Suppressor macrophage treated with lipopolysaccharide for 4 hours (primary cell): ENCODE measurements at places on chromosomes 7 and 10.

GRCh38 chr10:29056729-29057128 lies 232.1 kb upstream of the LYZL1 start:
- DNase-seq: no peak

GRCh38 chr7:85805249-85805648 lies 618.4 kb upstream of the SEMA3D start:
- no peak for DNase-seq

DNA sequence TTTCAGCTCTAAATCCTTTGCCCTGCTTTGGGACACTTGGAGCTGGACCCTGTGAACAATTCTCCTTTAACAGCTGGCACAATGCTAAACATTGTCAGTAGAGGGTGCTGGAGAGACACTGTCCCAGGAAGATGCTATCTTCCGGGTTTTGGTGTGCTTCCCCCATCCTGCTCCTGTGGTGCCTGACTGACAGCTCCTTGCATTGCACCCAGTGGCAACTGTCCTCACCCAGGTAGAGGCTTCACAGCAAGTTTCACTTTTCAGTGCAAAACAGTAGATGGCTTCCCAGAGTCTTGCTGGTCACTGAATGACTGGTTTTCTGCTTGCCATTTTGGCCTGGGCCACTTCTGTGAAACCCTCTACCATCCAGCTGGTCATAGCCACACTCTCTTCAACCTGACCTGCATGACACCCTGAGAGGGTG lies 77.3 kb downstream of the CDC14C start:
- DNase-seq: peak; percentile 31

DNA sequence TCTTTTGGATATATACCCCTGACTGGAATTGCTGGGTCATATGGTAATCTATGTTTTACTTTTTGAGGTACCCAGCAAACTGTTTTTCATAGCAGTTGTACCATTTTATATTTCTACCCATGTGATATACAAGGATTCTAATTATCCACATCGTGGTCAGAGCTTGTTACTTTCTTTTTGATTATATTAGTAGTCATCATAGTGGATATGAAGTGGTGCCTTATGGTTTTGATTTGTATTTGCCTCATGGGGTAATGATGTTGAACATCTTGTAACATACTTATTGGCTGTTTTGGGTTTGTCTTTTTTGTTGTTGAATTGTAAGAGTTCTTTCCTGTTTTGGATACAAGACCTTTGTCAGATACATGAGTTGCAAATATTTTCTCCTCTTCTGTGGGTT lies 51.7 kb downstream of the MAPK8 start:
- no peak for DNase-seq

DNA sequence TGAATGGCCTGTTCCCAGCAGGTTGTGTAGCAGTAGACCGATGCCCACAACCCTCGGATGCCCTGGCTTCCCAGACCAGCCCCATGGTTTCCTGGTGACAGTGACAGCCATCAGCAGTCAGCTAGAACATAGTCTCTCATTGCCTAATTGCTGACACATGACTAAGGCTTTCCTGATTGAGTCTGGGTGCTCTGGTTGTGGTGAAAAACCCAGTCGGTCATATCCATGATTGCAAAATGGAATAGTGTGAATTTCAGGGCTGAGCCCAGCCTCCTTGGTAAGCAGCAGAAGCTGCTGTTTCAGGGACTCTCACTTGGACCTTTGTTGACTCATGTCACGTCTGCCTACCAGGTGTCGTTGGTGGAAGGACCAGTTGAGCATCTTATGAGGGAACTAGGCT lies 36.6 kb downstream of the POR start:
- DNase-seq: peak; percentile 95

- DNase-seq: no peak
These were observed 16.7 kb upstream of the KLF6 start for GRCh38 chr10:3801558-3802192.

GRCh38 chr10:126214021-126214420 lies 174.3 kb downstream of the ADAM12 start:
- DNase-seq: no peak

DNA sequence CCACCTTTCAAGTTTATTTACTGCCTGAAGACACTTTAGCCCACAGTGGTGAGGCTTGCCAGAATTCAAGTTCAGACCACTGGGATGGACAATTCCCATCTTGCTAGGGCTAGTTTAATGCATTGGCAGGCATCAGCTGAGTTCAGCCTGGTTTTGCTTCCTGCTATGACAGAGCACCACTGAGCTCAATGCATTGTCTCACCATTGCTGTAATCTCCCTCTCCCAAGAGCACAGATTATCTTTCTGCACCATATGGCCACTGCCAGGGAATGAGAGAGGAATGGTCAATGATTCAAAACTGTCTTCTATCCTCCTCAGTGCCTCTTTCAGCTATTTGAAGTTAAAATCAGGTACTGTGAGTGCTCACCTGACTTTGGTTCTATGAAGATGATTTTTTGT lies 160.8 kb downstream of the XPNPEP1 start:
- no peak for DNase-seq

DNA sequence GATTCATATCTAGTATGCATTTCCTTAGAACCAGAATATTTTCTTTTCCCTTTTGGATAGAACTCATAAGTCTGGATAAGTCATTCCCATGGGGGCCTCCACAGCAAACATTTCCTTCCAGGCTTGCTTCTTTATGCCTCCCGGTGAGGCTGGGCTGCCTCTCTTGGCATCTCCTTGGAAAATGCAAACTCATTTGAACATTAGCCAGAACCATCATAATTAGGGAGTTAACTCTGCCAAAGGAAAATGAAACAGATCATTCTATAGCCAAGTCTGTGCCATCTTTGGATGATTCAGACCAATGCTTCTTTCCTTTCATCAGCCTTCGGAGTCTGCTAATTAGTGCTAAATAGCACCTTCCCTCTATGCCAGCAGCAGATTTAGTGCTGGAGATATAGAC lies 81.1 kb downstream of the PLPP4 start:
- DNase-seq: no peak

DNA sequence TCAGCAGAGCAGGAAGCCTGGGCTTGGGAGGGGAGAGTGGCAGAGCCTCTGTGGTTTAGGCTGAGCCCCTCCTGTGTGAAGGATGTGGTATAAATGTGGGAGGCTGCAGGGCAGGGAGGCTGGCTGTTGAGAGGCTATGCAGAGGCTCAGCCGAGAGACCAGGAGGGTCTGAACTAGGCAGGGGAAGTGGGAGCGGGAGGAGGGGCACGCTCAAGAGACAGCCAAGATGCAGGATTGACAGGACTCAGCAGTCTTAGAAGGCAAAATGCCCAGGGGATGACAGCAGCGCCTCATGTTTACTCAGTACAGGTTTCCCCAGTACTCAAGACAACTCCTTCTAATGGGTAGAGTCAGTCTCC lies 24.3 kb downstream of the BTBD16 start:
- DNase-seq: no peak

GRCh38 chr10:100006243-100006886 lies 3.4 kb downstream of the DNMBP start:
- peak; percentile 86 for DNase-seq

DNA sequence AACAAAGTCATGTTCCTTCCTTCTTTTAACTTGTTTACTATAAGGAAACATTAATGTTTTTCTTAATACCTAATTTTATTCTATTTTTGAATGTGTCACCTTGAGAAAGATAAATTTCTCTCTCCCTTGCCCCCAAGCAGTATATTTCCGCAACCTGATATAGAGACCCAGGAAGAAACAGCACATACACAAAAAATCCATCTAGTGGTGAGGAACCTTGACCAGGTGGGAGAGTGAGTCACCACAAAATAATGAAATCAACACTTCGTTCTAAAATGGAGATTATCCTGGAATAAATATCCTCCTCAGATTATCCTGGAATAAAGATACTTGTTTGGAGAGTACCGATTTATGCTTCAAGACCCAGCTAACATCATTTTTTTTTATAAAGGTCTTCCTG lies 232.9 kb upstream of the PTN start:
- no peak for DNase-seq

GRCh38 chr10:63103971-63104409 lies 29.1 kb upstream of the NRBF2 start:
- no peak for DNase-seq

- DNase-seq: no peak
These were observed 66.8 kb upstream of the UCN3 start for GRCh38 chr10:5297996-5298395.

- no peak for DNase-seq
These were observed 37.4 kb downstream of the LRRC72 start for GRCh38 chr7:16564023-16564380.

- no peak for DNase-seq
These were observed 57.9 kb downstream of the NOD1 start for GRCh38 chr7:30420662-30421061.

DNA sequence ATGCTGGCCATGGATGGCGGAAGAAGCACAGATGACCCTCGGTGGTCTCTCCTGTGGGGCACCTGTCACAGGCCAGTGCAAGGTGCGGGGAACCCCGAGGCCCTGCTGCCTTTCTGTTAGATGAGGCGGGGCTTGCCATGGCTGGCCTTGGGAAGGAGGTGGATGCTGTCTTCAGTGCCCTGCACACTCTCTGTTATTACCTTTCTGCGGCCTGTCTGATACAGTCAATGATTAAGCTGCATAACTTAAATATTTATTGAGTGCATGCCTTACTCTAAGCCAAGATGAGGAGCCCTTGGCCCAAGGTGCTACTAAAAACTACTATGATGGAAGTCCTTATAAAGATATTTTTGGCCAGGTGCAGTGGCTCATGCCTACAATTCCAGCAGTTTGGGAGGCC lies 36.7 kb upstream of the MNX1 start:
- DNase-seq: no peak

DNA sequence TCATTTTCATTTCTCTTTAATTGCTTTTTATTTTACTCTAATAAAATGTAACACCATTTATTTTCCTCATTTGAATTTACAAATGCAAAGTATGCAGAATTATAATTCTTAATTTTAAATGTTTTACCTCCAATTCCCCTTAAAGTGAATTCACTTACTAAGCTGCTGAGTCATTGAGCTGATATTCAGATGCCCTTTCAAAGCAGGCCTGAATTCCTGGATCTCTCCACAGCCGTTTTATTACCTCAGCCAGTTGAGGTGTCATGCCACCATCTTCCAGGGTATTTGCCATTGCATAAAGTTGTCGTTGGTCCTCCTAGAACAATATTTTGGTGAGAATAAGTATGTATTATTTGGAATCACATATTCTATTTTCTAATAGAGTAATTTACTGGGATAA lies 33.2 kb downstream of the GNAT3 start:
- DNase-seq: no peak

GRCh38 chr7:30003098-30003497 lies 13.5 kb upstream of the SCRN1 start:
- no peak for DNase-seq

GRCh38 chr7:71442492-71443190 lies 310.7 kb downstream of the GALNT17 start:
- no peak for DNase-seq

DNA sequence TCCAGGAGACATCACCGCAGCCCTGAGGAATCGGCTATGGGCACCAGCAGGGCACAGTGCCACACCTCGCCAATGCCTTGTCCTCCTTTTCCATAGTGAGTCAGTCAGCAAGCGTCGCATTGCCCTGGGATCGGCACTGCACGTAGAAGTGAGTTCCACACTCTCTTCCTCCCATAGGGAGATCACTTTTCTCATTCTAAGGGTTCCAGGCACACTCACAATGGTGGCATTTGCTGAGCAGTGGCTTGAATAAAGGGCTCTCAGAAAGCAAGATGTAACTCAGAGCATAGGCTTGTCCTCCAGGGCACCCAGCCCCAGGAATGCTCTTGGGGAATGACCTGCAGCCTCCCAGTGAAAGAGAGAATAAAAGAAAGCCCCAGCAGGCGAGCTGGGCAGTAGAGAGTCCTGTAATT lies 1.1 kb upstream of the VIM start:
- DNase-seq: no peak

- DNase-seq: no peak
These were observed 11.6 kb upstream of the ERCC6 start for GRCh38 chr10:49550563-49550962.

GRCh38 chr10:132351611-132352010 lies 19.6 kb downstream of the LRRC27 start:
- DNase-seq: no peak

DNA sequence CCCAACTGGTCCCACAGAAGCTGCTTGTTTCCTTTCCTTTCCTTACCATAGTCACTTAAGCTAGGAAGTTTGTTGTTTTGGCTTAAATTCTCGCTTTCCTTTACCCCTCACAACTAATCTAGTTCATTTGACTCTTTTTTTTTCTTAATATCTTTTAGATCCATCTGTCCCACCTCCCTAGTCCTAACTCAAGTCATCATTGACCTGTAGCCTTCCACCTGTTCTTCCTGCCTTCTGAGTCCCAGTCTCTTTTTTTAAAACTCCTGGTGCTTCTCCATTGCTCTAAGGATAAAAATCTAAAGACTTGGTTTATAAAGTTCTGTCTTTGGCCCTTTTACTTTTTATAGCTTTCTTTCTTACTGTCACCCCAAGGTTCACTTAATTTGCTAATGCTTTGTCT lies 47.6 kb downstream of the RALA start:
- DNase-seq: no peak

DNA sequence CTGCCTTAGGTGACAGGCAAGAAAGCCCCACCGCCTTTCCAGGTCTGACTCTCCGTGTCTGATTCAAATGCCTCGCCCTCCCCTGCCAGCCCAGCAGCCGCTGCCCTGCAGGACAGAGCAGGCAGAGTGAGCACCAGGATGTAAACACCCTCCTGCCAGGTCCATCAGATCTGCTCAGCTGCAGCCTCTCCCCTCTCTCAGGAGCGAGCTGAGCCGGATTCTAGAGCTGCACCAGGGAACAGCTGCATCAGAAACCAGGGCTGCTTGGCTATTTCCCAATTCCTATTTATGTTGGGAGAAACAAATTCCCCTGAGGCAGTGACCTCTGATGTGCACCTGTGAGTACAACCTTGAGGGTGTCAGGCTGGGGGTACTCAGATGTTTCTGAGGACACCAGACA lies 121.5 kb upstream of the ZMIZ1 start:
- DNase-seq: no peak

GRCh38 chr7:133668296-133669060 lies 415.6 kb downstream of the EXOC4 start:
- DNase-seq: no peak

DNA sequence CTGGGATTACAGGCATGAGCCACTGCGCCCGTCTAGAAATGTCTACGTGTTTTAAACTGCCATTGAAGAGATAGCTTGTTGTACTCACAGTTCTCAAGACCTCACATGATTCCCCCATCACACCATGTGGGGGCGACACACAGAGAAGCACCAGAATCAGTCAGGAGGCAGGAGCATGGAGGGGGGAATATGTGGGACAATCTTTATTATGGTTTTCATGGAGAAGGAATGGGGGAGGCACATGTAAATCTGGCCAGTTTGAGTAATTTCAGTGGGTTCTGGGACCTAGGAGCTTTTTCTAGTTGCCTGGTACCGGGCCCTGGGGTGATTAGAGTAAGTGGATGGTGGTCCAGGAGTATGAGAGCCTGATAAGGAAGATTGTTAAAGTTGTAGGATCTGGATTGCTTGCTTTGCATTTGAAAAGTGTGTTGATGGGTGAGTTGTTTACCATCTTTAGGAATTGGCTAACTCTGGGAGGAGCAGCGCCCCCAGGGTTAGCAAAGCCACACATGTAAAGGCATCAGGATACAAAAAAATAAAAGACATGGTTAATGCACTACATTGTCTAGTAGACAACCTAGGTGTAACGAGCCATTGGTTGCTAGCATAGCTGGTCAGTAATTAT lies 85.4 kb upstream of the SLC13A1 start:
- no peak for DNase-seq

- no peak for DNase-seq
These were observed 104.8 kb upstream of the TMEM229A start for GRCh38 chr7:124137664-124138063.

- no peak for DNase-seq
These were observed 220.5 kb downstream of the LHFPL3 start for GRCh38 chr7:104548861-104549260.

GRCh38 chr7:1144269-1144771 lies 15.7 kb downstream of the ZFAND2A start:
- DNase-seq: peak; percentile 68
